Neural crest cell (in vitro differentiated cells): ENCODE measurements at places on chromosomes 7 and 10. TPM values are rescaled to one million over a fixed set of nuclear protein-coding genes. Genes with fewer than 3 reads are reported as not detected.

DNA sequence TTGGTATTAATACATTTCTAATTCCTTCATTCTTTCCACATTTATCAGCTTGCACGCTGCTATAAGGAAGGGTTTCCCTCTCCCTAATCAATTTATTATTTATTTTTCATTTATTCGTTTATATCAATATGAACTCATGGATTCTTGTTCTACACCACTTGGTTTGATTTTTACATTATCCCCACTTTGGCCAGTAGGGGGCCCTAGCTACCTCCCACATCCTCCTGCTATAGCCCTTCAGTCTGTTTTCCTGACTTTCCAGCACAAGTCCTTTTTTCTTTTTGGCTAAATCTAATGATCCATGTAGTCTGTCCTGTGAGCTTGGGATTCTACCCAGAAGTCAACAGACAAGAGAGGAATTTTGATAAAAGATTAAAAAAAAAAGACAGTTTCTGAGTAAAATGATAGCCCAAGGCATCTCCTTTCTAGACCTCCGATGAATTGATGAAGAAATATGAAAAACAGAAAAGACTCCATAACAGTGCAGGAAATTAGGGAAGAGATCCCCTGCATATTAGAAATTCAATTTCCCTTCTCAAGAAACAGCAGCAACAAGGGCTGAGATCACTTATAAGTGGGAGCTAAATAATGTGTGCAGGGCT is 47.7 kb downstream of the LYZL2 start:
- H3K4me1 ChIP-seq: peaks cover 25% of the 10 kb centered on the region
- no peak overlapping the region for H3K4me3 ChIP-seq
- no peaks in the 10 kb centered on the region for H3K27me3 ChIP-seq
- DNase-seq: peak; percentile 35
- H3K27ac ChIP-seq: no peak overlapping the region

- H3K27ac ChIP-seq: peak overlapping the region; percentile 97
- no peaks in the 10 kb centered on the region for H3K36me3 ChIP-seq
- no peak overlapping the region for H3K4me3 ChIP-seq
- H3K4me1 ChIP-seq: peaks cover 35% of the 10 kb centered on the region
- DNase-seq: no peak
Observed at GRCh38 chr7:30028749-30029635, 780 bp downstream of the PLEKHA8 start.

Gene HDAC9
- total RNA-seq: 28.3 and 32.3 TPM in 2 replicates

Gene MALSU1
- total RNA-seq: 56.1 and 60.9 TPM in 2 replicates

- no peak for DNase-seq
- peaks cover 14% of the 10 kb centered on the region for H3K27me3 ChIP-seq
- H3K36me3 ChIP-seq: no peaks in the 10 kb centered on the region
- H3K4me3 ChIP-seq: no peak overlapping the region
- no peak overlapping the region for H3K27ac ChIP-seq
Observed at GRCh38 chr10:69504576-69505250, 53.4 kb downstream of the TSPAN15 start.

GRCh38 chr10:96591946-96592345 is 5.1 kb upstream of the TM9SF3 start:
- H3K36me3 ChIP-seq: no peaks in the 10 kb centered on the region
- no peaks in the 10 kb centered on the region for H3K4me1 ChIP-seq
- no peak overlapping the region for H3K4me3 ChIP-seq
- no peak for DNase-seq

Gene ABCF2
- total RNA-seq: 67.0 and 68.2 TPM in 2 replicates

- DNase-seq: no peak
- H3K27ac ChIP-seq: no peak overlapping the region
- H3K36me3 ChIP-seq: no peaks in the 10 kb centered on the region
- H3K4me1 ChIP-seq: no peaks in the 10 kb centered on the region
- no peak overlapping the region for H3K4me3 ChIP-seq
Observed at GRCh38 chr7:87144173-87144657, 8.0 kb upstream of the DMTF1 start.

Gene KLHDC10
- 32.4 and 33.8 TPM in 2 replicates for total RNA-seq

GRCh38 chr10:133318494-133319127 is 9.9 kb downstream of the ZNF511 start:
- peak overlapping the region; percentile 44 for H3K4me3 ChIP-seq
- peaks cover 11% of the 10 kb centered on the region for H3K4me1 ChIP-seq
- H3K27me3 ChIP-seq: peaks cover 19% of the 10 kb centered on the region

DNA sequence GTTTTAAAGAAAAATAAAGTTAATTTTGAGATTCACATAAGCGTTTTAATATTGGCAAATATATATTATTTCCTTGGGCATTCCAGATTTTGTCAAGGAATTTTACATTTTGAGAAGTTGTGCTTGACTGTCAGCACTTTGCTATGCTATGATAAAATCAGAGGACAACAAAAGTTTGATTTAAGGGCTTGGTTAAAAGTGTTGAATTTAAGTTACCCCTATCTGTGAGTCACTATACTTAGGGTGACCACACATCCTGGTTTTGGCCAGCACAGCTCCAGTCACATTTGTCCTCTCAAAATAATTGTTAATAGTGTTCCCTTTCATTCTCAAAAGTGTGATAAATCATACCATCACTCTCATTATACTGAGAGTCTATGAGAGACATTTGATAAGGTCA is 34.2 kb upstream of the ANK3 start:
- H3K36me3 ChIP-seq: no peaks in the 10 kb centered on the region
- H3K27me3 ChIP-seq: no peaks in the 10 kb centered on the region
- DNase-seq: no peak
- no peak overlapping the region for H3K4me3 ChIP-seq
- H3K4me1 ChIP-seq: no peaks in the 10 kb centered on the region

Gene FGFBP3
- total RNA-seq: 413 and 420 TPM in 2 replicates

GRCh38 chr10:78296785-78297184 is 263.1 kb downstream of the RPS24 start:
- DNase-seq: no peak
- H3K27me3 ChIP-seq: no peaks in the 10 kb centered on the region
- H3K27ac ChIP-seq: no peak overlapping the region
- no peak overlapping the region for H3K4me3 ChIP-seq
- H3K4me1 ChIP-seq: peaks cover 79% of the 10 kb centered on the region
- peaks cover 2% of the 10 kb centered on the region for H3K36me3 ChIP-seq

Gene TPK1
- total RNA-seq: 3.3 and 4.0 TPM in 2 replicates

Gene FAM241B
- total RNA-seq: 11.6 and 12.5 TPM in 2 replicates

GRCh38 chr10:79440281-79440680 is 5.1 kb downstream of the ZCCHC24 start:
- no peaks in the 10 kb centered on the region for H3K36me3 ChIP-seq
- H3K27ac ChIP-seq: no peak overlapping the region
- no peak overlapping the region for H3K4me3 ChIP-seq
- no peak for DNase-seq
- peaks cover 9% of the 10 kb centered on the region for H3K27me3 ChIP-seq
- peaks cover 44% of the 10 kb centered on the region for H3K4me1 ChIP-seq

GRCh38 chr10:69324583-69324982 is 46.3 kb downstream of the HK1 start:
- H3K4me3 ChIP-seq: peak overlapping the region; percentile 54
- H3K4me1 ChIP-seq: peaks cover 71% of the 10 kb centered on the region
- no peaks in the 10 kb centered on the region for H3K36me3 ChIP-seq

- H3K27me3 ChIP-seq: no peaks in the 10 kb centered on the region
- DNase-seq: no peak
- H3K4me3 ChIP-seq: no peak overlapping the region
- no peaks in the 10 kb centered on the region for H3K36me3 ChIP-seq
Observed at GRCh38 chr10:70191161-70191971, 21.1 kb upstream of the SAR1A start.

- H3K4me1 ChIP-seq: peaks cover 11% of the 10 kb centered on the region
- H3K36me3 ChIP-seq: no peaks in the 10 kb centered on the region
- H3K27ac ChIP-seq: no peak overlapping the region
- H3K27me3 ChIP-seq: no peaks in the 10 kb centered on the region
- DNase-seq: no peak
- H3K4me3 ChIP-seq: no peak overlapping the region
Observed at GRCh38 chr10:6395606-6396005, 184.5 kb downstream of the PRKCQ start.

Gene MCM10
- total RNA-seq: 76.3 and 80.6 TPM in 2 replicates

Gene GBX1
- total RNA-seq: 2.0 and 2.4 TPM in 2 replicates

DNA sequence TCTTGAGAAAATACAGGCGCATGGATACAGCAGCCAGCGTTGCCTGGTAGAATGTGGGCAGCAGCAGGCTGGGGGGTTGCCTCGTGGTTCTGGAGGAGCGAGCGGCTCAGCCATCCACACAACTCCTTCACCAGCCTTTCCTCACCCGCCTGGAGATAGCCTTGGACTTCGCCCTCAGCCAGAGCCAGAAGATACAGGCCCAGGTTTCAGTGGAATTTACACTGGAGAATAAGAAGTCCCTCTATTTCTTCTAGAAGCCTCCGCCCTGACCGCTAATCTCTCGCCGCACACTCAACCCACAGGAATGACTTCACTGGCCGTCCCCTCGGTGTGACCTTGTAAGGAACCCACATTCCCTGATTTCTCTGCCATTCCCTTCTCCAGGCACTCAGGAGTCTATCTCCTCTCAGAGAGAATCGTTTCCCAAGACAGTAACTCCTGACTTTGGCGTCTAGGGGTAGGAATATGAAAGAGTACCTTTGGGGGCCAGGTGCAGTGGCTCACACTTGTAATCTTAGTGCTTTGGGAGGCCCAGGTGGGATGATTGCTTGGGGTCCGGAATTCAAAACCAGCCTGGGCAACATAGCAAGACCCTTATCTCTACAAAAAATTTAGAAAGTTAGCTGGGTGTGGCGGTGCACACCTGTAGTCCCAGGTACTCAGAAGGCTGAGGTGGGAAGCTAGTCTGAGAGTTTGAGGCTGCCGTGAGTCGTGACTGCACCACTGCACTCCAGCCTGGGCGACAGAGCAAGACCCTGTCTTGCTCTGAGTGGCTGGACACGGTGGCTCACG is 52.0 kb upstream of the ECHDC3 start:
- H3K27ac ChIP-seq: no peak overlapping the region
- peaks cover 12% of the 10 kb centered on the region for H3K4me1 ChIP-seq

DNA sequence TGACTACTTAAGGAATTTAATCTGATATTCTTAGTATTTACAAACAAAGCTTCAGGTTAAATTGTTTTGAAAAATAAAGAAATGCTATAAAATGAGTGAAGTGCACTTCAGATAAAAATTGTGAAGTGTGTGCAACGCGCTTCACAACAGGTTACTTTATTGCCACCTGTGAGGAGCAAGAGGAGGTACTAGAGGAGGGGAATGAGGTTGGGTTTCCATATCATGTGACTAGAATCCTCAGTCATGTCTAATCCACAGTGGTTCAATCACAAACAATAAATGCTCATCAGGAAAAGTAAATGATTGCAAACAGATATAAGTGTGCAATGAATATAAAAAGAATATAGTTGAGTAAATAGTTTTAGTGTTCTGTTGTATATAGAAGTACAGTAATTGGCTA is 34.5 kb upstream of the CD36 start:
- no peaks in the 10 kb centered on the region for H3K36me3 ChIP-seq
- no peaks in the 10 kb centered on the region for H3K27me3 ChIP-seq
- no peaks in the 10 kb centered on the region for H3K4me1 ChIP-seq
- H3K4me3 ChIP-seq: no peak overlapping the region

- no peak for DNase-seq
- H3K4me1 ChIP-seq: no peaks in the 10 kb centered on the region
- no peaks in the 10 kb centered on the region for H3K36me3 ChIP-seq
- no peaks in the 10 kb centered on the region for H3K27me3 ChIP-seq
- no peak overlapping the region for H3K27ac ChIP-seq
Observed at GRCh38 chr7:17495655-17496394, 197.4 kb downstream of the AHR start.

Gene LRRD1
- 0.57 and 0.58 TPM in 2 replicates for total RNA-seq

Gene ANKRD2
- not detected in 2 replicates for total RNA-seq

DNA sequence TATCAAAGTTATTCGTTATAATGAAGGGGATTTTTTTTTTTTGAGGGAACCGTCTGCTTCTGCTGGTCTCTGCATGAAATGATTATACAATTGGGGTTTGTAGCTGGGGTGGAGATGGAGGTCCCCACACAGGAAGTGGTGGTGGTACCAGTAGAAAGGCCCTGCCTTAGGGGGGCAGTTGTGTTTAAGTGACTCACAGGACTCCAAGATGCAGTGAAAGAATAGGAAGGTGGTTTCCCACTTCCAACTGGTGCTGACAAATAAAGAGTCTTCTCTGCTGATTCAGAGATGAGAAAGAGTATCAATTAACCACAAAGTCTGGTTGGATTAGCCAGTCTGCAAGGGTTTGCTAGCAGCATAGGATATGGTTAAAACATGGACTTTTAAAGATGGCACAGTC is 376.0 kb downstream of the SORCS3 start:
- DNase-seq: no peak
- no peaks in the 10 kb centered on the region for H3K36me3 ChIP-seq
- H3K27me3 ChIP-seq: no peaks in the 10 kb centered on the region
- H3K27ac ChIP-seq: no peak overlapping the region
- H3K4me1 ChIP-seq: no peaks in the 10 kb centered on the region
- no peak overlapping the region for H3K4me3 ChIP-seq

GRCh38 chr10:110487411-110488331 is 10.0 kb upstream of the DUSP5 start:
- H3K4me1 ChIP-seq: peaks cover 12% of the 10 kb centered on the region
- H3K27me3 ChIP-seq: no peaks in the 10 kb centered on the region
- no peak overlapping the region for H3K27ac ChIP-seq
- DNase-seq: no peak

DNA sequence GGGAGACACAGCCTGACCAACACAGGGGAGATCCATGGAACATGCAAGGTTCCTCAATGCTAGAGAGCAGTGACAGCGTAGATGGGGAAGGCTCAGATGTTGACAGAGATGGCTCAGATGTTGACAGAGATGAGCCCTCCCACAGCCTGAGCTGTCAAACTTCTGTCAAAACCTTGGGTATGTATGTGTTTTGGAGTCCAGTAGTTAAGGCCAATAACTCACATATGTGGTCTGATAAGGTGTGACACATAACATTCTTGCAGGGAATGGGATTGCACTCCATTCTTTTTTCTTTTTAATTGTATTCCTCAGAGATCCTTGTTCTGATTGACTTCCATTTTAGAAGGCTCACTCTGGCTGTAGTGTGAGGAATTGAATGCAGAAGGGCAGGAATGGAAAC is 136.3 kb downstream of the C1GALT1 start:
- H3K27ac ChIP-seq: no peak overlapping the region
- no peaks in the 10 kb centered on the region for H3K36me3 ChIP-seq
- no peak overlapping the region for H3K4me3 ChIP-seq
- H3K4me1 ChIP-seq: peaks cover 11% of the 10 kb centered on the region

Gene KLF14
- total RNA-seq: not detected in 2 replicates

GRCh38 chr7:131431289-131431688 is 103.6 kb downstream of the MKLN1 start:
- H3K4me3 ChIP-seq: no peak overlapping the region
- H3K27ac ChIP-seq: no peak overlapping the region
- H3K27me3 ChIP-seq: no peaks in the 10 kb centered on the region
- peaks cover 25% of the 10 kb centered on the region for H3K36me3 ChIP-seq
- no peak for DNase-seq
- no peaks in the 10 kb centered on the region for H3K4me1 ChIP-seq

Gene NSUN6
- 17.8 and 18.4 TPM in 2 replicates for total RNA-seq

- H3K4me1 ChIP-seq: peaks cover 19% of the 10 kb centered on the region
- no peaks in the 10 kb centered on the region for H3K36me3 ChIP-seq
- H3K4me3 ChIP-seq: no peak overlapping the region
- H3K27ac ChIP-seq: no peak overlapping the region
- DNase-seq: no peak
Observed at GRCh38 chr7:12731214-12731656, 43.8 kb downstream of the ARL4A start.

Gene BHLHA15
- not detected in 2 replicates for total RNA-seq
